ENCODE measurements at places on chromosomes 6 and 20.

GRCh38 chr6:136568129-136568528 lies 17.9 kb upstream of the MAP7 start:
- DNase-seq = no peak

- DNase-seq = no peak
Measured at GRCh38 chr6:28673417-28673786, 147.7 kb downstream of the GPX5 start.

DNA sequence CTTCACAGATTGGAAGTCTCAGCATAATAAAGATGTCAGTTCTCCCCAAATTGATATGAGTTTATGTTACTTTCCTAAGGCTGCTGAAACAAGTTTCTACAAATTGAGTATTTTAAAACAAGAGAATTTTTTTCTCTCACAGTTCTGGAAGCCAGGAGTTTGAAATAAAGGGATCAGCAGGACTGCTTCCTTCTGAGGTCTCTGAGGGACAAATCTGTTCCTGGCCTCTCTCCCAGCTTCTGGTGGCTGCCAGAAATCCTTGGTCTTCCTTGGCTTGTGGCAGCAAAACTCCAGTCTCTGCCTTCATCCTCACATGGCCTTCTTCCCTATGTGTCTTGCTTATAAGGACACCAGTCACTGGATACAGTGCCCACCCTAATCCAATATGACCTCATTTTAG lies 136.1 kb downstream of the TFAP2A start:
- DNase-seq = no peak

GRCh38 chr20:32429343-32429742 lies 71.2 kb downstream of the ASXL1 start:
- no peak for DNase-seq

DNA sequence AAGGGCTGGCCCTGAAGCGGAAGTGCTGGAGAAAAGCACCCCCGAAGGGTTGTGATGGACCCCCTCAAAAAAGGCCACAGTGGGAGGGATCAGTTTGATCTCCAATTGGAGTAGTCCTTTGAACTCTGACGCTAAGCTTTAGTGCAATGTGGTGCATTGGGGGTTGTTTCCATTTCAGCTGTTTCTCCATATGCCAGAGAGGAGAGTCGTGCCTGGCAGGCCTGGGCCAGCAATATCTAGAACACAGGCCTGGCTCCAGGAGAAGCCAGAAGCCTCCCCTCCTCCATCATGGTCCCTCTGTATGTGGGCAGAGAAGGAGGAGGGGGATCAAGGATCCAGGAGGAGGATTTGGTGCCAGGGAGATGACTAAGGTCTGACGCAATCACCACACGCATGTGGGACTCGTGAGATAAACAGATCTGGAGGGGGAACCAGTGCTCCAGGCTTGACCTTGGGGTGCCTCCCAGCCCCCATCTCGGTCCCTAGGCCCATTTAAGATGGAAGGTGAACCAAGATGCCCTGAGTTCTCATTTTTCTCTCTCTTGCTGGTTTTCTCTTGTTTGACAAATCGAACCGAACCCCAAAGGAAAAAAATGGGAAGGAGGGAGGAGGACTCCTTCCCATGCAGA lies 517.4 kb upstream of the JARID2 start:
- peak; percentile 68 for DNase-seq

DNA sequence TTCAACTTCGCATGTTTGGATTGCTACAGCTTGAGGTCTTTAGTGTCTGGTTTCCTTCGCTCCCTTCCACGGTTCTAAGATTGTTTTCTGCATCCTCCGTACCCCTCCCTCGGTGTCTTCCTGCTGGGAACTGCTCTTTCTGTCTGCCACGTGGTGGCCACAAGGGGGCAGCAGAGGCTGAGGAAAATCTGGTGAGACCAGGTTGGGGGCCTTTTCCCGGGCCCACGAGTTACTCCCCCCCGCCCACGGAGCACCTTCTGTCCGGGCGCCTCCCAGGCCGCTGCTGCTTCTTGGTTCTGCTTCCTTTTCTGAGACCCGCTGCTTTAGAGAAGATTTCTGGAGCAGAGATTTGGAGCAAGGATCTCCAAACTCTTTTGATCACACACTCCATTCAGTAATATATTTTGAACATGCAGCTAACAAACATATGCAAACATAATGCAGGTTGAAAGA lies 21.1 kb upstream of the NOTCH4 start:
- DNase-seq = peak; percentile 84

- no peak for DNase-seq
Measured at GRCh38 chr6:133128191-133128590, 113.0 kb upstream of the EYA4 start.

DNA sequence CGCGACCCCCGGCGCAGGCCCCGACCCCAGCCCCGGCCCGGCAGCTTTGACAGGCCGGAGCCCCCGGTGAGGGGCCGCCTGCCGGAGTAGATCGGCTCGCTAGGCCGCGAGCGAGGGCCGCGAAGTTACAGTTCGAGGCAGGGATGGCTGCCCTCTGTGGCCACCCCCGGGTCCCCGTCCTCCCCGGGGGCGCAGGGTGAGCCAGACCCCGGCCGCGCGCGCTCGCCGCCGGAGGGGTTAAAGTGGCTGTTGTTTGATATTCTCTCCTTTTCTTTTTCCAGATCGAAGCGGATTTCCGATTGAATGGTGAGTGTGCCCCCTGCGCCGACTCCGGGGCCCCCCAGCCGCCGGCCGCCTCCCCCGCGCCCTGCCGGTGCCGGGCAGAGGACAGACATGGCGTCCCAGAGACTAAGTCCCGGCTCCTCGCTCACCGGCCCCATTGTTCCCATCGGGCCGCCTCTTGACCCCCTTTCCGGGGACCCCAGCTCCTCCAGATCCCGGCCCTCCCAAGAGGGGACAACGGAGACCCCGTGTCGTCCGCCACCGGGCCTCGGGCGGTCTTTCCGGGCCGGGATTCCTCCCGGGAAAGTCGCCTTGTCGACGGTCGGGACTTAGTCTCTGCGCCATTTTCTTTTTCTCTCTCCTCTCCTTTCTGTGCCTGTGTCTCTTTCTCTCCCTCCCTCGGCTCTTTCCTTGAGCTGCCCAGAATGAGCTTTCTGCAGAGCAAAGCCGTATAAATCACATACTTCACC lies 704 bp downstream of the TOP1 start:
- DNase-seq = peak; percentile 70

- no peak for DNase-seq
Measured at GRCh38 chr6:112795316-112795715, 448.2 kb downstream of the RFPL4B start.

DNA sequence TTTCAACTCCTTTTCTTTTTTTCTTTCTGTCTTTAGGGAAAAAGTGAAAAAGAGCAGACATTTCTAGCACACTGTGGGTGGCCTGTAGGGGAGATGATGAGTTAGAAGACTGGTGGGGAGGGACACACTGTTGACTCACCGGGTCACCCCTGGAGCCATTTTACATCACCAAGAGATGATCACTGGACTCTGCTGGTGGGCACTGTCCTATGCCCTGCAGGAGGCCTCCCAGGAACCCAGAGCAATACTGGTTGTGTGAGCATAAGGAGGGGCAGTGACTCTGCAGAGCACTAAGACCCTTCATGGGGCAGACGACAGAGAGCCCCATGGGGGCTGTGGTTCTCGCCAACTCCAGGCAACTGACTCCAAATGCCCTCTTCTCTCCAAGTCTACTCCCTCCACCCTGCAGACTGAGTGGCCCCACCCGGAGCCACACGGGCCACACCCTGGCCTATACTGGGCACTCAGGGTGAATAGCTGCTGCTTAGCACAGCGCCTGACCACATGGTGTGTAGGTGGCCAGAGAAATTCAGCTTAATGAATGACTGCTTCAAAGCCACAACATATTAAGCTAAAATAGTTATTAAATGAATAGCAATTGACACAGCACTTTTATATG lies 177.5 kb downstream of the CDC5L start:
- no peak for DNase-seq

Measured in Right ventricle myocardium inferior (tissue), 1 donor.